ENCODE measurements at places on chromosomes 12 and 14.

DNA sequence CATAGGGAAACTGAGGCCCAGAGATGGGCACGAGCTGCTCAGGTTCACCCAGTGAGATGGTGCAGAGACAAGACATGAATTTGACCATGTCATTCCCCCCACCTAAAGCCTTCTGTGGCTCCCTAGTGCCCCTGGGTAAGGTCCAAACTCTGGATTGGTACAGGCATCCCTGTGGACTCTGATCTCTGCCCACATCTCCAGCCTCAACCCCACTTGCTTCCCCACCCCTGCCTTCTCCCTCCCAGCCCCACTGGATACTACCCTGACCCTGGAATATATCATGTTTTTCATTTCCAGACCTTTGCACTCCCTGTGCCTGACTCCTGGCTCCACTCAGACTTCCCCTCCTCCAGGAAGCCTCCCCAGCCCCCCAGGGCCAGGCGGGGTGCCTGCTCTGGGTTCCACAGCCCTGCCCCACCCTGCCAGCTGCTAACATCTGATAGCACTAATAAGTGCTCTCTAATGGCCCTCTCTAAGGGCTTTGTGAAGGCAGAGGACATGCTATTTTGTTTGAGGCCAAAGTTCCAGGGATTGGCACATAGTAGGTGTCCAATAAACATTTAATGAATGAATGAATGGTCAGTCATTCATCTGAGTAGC lies 1.1 kb upstream of the SDSL start:
- no peak for DNase-seq

GRCh38 chr12:103852498-103852997 lies 11.5 kb upstream of the NT5DC3 start:
- DNase-seq = peak; percentile 90

- no peak for DNase-seq
Observed at GRCh38 chr12:114697741-114698565, 14.0 kb upstream of the TBX3 start.

DNA sequence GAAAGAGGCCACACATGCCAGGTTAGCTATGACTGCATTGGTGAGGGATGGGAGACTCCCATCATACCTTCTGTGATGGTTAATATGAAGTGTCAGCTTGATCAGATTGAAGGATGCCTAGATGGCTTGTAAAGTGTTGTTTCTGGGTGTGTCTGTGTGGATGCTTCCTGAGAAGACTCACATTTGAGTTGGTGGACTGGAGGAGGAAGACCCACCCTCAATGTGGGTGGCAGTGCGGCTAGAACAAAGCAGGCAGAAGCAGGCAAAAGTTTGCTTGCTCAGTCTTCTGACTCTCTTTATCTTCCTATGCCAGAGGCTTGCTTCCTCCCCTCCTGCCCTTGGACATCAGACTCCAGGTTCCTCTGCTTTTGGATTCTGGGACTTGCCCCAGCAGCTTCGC lies 88.2 kb downstream of the SSPN start:
- no peak for DNase-seq

DNA sequence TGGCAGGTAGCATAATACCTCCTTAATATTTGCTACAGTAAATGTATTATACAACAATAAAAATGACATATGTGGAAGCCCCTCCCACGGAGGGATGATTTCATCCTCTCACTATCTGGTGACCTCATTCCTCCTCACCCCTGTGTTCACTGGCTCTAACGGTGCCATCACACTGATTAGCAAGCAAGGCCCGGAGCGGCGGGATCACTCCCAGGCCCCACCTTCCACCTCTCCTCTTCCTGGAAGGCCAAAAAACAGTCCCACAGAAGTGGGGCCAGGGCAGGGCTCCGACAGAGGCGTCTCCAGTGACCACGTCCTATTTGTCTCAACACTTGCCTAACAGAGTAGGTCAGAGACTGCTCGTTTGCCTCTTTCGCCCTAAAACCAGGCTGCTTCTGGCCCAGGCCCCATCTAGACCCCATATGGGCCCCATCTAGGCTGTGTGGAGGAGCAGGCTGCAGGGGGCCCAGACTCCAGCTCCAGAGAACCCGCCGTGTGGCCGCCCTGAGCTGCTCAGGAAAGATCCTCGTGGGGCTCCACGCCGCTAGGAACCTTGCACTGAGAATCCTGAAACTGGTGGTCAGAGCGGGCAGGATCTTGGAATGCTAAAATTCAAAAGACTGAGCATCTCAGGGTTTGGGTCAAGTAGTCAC lies 3.7 kb downstream of the SELPLG start:
- peak; percentile 81 for DNase-seq

DNA sequence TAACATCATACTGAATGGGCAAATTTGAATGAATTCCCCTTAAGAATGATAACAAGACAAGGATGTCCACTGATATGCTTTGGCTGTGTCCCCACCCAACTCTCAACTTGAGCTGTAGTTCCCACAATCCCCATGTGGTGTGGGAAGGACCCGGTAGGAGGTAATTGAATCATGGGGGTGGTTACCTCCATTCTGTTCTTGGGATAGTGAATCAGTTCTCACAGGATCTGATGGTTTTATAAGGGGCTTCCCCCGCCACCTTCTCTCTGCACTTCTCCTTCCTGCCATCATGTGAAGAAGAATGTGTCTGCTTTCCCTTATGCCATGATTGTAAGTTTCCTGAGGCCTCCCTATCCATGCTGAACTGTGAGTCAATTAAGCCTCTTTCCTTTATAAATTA lies 29.3 kb downstream of the MED6 start:
- no peak for DNase-seq

- DNase-seq = peak; percentile 60
Observed at GRCh38 chr14:83757916-83758315, 1772.0 kb upstream of the FLRT2 start.

GRCh38 chr14:94450722-94451090 lies 1.9 kb downstream of the SERPINA11 start:
- DNase-seq = no peak

- DNase-seq = no peak
Observed at GRCh38 chr12:24796876-24797275, 152.0 kb downstream of the BCAT1 start.

- no peak for DNase-seq
Observed at GRCh38 chr14:100037353-100037752, 27.9 kb upstream of the EVL start.

- DNase-seq = no peak
Observed at GRCh38 chr12:27517546-27517945, 6.5 kb upstream of the PPFIBP1 start.

DNA sequence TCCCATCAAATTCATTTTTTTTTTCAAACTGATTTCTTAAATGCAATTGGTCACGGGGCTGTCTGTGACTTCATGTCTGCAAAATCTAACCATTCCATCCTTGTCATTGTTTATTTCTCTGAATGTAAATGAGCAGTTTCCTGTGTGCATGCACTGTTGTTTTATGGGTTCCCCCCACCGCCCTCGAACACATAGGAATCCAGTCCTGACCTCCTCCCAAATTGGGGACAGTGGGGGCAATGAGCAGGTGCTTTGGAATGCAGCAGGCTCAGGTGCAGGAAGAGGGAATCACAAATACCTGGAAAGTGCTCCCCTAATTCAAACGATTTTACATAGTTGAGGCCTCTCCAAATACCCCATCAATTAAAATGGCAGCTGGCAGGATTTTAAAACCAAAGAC lies 62.6 kb upstream of the ESRRB start:
- DNase-seq = no peak

DNA sequence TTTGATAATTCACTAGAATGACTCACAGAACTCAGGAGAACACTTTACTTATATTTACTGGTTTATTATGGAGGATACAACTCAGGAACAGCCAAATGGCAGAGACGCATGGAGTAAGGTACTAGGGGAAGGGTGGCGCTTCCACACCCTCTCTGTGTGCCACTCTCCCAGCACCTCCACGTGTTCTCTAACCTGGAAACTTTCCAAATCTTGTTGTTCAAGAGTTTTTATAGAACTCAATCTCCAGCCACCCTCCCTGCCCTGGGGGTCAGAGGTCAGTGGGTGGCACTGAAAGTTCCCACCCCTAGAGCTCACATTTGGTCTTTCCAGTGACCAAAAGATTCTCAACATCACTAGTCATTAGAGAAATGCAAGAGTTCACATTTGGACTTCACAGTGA lies 13.2 kb downstream of the TRIM9 start:
- no peak for DNase-seq

DNA sequence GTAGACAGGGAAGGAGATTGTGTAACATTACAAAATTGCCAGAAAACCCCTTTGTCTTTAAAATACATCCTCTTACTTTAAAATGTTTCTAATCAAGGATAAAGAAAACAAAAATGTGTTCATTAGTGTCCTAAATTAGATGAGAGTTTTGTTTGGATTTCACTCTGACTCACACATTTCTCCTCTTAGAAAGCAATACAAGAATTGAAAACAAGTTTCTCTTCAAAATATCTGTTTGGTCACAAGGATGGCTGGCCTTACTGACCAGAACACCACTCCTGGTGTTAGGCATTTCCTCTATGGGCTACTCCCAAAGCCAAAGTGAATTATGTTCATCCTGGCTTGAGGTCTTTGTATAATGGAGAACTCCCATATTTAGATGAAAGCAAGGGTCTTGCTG lies 6.4 kb downstream of the GUCY2C start:
- no peak for DNase-seq

DNA sequence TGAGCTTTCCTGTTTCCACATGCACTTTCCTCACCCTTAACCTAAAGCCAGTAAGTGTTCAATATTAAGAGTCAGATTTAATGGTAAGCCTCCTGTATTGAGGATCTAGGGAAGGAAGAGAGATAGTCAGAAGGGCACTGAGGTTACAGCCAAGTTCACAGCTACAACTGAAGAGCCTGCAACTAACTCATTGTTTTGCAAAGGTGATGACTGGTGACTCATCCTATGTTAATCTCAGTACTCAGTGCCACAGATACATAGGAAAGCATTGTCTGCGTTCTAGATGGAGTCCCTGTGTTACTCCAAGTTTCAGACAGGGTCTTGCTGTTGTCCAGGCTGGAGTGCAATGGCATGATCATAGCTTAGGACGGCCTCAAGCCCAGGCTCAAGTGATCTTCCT lies 157.0 kb upstream of the RBM19 start:
- no peak for DNase-seq

GRCh38 chr14:24693983-24694382 lies 60.0 kb upstream of the GZMB start:
- no peak for DNase-seq

DNA sequence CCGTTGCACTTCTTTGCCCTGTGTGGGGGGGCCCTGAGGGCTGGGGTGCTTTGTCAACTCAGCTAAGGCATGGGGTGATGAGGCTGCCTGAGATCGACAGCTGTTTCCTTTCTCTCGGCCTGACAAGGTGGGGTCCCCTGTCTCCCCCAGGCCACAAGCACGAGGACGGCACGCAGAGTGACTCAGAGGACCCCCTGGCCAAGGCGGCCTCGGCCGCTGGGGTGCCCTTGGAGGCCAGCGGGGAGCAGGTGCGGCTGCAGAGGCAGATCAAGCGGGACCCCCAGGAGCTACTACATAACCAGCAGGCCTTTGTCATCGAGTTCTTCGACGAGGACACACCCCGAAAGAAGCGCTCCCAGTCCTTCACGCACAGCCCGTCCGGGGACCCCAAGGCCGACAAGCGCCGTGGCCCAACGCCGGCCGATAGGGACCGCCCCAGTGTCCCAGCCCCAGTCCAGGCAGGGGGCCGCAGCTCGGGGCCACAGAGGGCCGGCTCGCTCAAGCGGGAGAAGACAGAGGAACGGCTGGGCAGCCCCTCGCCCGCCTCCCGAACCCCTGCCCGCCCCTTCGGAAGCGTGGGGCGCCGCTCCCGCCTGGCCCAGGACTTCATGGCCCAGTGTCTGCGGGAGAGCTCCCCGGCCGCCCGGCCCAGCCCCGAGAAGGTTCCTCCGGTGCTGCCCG lies 18.8 kb downstream of the CEP170B start:
- no peak for DNase-seq

DNA sequence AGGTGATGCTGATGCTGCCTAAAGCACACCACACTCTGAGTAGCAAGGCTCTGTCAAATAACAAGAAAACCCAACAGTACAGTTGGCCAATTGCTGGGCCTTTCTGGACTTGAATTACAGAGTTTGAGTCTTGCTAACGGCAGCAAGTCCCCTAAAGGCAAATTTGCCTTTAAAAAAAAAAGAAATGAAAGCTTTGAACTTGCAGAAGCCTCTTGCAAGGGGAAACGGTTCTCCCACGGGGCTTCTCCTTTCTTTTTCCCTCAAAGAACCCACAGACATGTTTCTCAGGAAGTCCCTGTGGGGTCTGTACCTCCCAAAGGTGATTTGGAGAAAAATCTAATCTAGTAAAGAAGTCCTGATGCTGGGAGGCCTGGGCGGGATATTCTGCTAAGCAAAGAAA lies 191.3 kb upstream of the MYL2 start:
- no peak for DNase-seq

GRCh38 chr14:54047645-54048308 lies 91.2 kb upstream of the BMP4 start:
- DNase-seq = no peak

- DNase-seq = peak; percentile 78
Observed at GRCh38 chr14:50773632-50774541, 57.1 kb downstream of the NIN start.

DNA sequence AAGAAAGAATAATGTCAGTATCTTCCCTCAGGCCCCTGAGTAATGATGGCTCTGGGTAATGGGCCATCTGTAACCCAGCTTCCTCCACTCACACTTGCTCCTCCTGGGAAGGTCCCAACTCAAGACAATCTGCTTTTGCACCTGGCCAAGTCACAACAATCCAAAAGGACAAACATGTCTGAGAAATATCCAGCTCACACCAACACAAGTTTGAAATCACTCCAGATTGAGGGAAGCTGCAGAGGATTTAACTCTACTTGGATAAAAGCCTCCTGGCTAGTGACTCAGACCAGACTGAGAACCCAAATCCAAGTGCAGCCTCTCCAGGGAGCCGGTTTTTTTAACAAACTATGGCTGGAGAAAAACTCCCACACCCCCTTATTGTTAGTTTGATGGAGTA lies 34.2 kb downstream of the RTRAF start:
- DNase-seq = peak; percentile 81

GRCh38 chr12:6394398-6394797 lies 10.4 kb downstream of the LTBR start:
- DNase-seq = no peak

DNA sequence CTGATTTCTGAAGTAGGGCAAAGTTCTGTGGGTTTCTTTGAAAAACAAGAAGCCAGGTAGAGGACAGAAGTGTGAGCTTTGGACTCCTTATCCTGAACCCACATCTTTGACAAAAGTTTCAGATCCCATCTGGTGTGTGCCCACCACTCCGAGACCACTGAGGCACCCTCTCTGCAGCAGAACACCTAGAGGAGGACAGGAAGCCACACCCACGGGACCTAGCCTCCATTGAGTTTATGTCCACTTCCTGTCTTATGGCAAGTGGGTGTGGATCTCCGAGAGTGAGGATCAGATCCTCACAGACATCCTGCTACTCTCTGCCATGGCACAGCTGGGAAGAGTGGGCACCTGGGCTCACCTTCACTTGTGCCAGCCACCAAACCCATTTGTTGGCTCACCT lies 16.8 kb upstream of the OR6S1 start:
- DNase-seq = no peak
